ENCODE measurements at places on chromosomes 2 and 18. TPM values are rescaled to one million over a fixed set of nuclear protein-coding genes. Genes with fewer than 3 reads are reported as not detected.

Gene ASB3
- total RNA-seq = 23.8 TPM

Gene C2orf72
- total RNA-seq = not detected

Gene GPR155
- 1.3 TPM for total RNA-seq

Gene TSPYL6
- not detected for total RNA-seq

Gene XDH
- total RNA-seq = not detected

Gene TMEM169
- under 0.01 TPM for total RNA-seq

Gene SSB
- 112 TPM for total RNA-seq

Gene RBM44
- 0.47 TPM for total RNA-seq

Gene HAAO
- total RNA-seq = 0.09 TPM

Gene KCNG2
- not detected for total RNA-seq

Gene REG1A
- total RNA-seq = not detected

Gene MALL
- 21.3 TPM for total RNA-seq

Gene PLA2R1
- total RNA-seq = 20.0 TPM

Gene IL1RL2
- total RNA-seq = not detected

Gene GKN1
- not detected for total RNA-seq

Gene MOGAT1
- total RNA-seq = not detected

Gene MYO7B
- total RNA-seq = 0.47 TPM

Gene DQX1
- total RNA-seq = 0.09 TPM

Gene ZC3H6
- 2.9 TPM for total RNA-seq

Gene MYOM1
- 0.18 TPM for total RNA-seq

Gene MEMO1
- total RNA-seq = 30.4 TPM

Gene KIAA2012
- total RNA-seq = not detected

Gene YES1
- total RNA-seq = 208 TPM

Gene PJVK
- total RNA-seq = 0.66 TPM

Gene CCDC148
- 0.18 TPM for total RNA-seq

Gene EHBP1
- total RNA-seq = 19.6 TPM

Gene CD8B2
- total RNA-seq = not detected

Gene PLB1
- 0.36 TPM for total RNA-seq

Gene RGPD3
- 0.09 TPM for total RNA-seq

Gene VIL1
- not detected for total RNA-seq

Gene EXOC6B
- 33.8 TPM for total RNA-seq

Gene TWIST2
- total RNA-seq = 1.6 TPM

Gene TUBA4B
- not detected for total RNA-seq

Gene LONRF2
- under 0.01 TPM for total RNA-seq

Gene MYCN
- total RNA-seq = 2.4 TPM

Gene LYPD6
- 1.8 TPM for total RNA-seq

Gene PMAIP1
- 10.4 TPM for total RNA-seq

Gene TNFAIP6
- 1.8 TPM for total RNA-seq

Gene PPP1R7
- 71.2 TPM for total RNA-seq

Gene DNAJC27
- 1.6 TPM for total RNA-seq

Gene RESP18
- not detected for total RNA-seq

Gene GKN2
- not detected for total RNA-seq

Gene DSG4
- not detected for total RNA-seq

Gene LOXL3
- total RNA-seq = 0.99 TPM

Gene BABAM2
- total RNA-seq = 15.1 TPM

Gene FEV
- not detected for total RNA-seq

Gene AQP12A
- not detected for total RNA-seq

Gene PLGLB1
- total RNA-seq = 0.18 TPM

Gene PDCL3
- total RNA-seq = 23.6 TPM

Gene GCG
- not detected for total RNA-seq

Gene ACMSD
- not detected for total RNA-seq

Gene FAHD2A
- total RNA-seq = 32.8 TPM

Gene DNER
- 0.09 TPM for total RNA-seq

Gene CD8A
- not detected for total RNA-seq

Gene KCNK3
- total RNA-seq = not detected

Gene OR6B2
- not detected for total RNA-seq

Gene XIRP2
- total RNA-seq = not detected

Gene MROH2A
- not detected for total RNA-seq

Gene TMEM198
- not detected for total RNA-seq

Gene AMER3
- not detected for total RNA-seq

Measured in endothelial cell of coronary artery (primary cell).